ENCODE measurements at places on chromosomes 11 and 22.

- no peak for DNase-seq
These were observed 18.2 kb upstream of the MOB2 start for GRCh38 chr11:1504581-1505290.

DNA sequence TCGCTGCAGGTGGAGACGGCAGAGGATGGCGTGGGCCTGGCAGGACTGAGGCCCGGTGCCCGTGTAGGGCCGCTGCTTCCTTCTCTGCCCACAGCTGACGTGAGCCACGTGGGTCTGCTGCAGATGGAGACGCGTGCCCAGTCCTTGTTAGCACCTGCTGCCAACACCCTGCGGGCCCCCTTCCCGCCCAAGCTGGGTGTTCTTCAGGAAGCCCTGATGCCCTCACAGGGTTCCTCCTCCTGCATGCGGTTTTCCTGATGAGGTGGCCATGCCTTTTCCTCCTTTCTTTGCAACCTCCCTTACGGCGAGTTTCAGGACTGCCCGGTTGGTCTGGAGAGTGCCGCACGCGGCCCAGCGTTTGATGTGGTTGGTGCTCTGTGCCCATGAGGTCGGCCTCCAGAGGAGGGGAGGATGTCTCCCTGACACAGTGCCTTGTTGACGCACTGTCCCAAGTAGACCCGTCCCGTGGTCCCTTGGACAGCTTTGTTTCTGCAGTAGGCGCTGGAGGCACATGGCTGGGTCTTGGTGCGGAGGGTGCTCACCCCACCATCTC, 44.7 kb downstream of the AP2A2 start:
- no peak for DNase-seq

DNA sequence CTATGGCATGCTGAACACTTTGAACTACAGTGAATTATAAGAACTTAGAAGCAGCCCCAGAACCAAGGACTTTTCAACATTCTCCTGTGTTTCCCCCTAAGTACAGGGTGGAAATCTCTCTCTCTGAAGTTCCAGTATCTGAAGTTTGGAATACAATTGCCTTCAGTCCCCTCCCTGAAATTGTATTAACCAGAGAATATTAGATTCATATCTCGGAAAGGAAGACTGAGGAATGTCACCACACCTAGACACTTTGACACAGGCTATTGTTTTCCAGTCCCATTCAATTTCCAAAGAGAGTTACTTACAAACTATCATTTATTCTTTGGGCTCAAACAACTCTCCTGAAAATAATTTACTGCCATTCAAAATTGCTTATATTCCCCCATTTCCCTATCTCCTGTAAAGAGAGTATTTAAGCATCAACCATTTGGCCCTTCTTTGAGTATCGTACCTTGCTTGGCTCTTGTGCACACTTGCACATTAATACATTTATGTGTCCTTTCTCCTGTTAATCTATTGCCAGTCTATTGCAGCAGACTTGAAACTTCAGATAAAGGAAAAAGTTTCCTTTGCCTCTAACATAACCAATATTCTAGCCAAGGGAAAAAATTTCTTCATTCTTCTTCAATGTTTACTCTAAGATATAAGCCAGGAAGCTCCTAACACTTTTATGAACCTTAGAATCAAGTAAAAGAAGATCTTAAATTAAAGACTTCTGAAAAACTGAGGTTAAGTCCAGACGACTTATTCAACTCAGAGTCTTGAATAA, 402.4 kb upstream of the DDI1 start:
- DNase-seq: no peak

GRCh38 chr22:42760806-42761565, 40.3 kb upstream of the A4GALT start:
- no peak for DNase-seq

- no peak for DNase-seq
These were observed at the start of gene FAM180B for GRCh38 chr11:47586098-47586855. Gene FAM180B, plus strand, starts transcription at chr11:47586678. Its CDS starts 91 bp downstream, at chr11:47586769.

- DNase-seq: no peak
These were observed 103.9 kb downstream of the GGTLC2 start for GRCh38 chr22:22748297-22748743.

DNA sequence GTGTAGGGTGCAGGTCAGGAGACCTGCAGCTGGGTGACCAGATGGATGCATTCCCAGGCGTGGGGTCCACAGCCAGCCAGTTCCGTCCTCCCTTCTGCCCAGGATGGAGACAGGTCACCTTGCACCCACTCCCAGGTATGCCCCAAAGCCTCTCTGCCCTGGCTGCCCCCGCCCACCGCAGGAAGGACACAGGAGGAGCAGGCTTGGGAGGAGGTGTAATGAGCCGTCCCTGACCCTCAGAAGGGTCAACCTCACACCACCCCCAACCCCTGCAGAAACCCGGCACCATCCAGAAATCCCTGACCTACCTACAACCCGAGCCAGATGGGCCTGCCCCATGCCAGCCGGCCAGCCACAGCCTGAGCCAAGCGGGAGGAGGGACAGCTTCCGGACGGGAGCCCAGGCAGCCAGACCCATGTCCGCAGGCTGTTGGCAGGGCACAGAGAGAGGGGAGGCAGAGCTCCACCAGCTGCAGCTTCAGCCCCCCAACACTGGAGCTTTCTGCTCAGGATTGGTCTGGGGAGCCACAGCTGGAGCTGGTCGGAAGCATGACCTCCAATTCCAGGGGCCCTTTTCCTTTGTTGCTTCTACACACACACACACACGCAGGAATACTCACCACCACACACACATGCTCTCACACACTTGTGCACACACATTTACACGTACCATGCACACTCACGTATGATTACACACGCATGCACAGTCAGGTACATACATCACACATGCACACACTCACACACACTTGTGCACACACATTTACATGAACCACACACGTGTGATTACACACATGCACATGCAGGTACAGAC, 5.3 kb downstream of the IFITM10 start:
- DNase-seq: no peak

- no peak for DNase-seq
These were observed 64.3 kb upstream of the ZC3H12C start for GRCh38 chr11:110028921-110029320.

- DNase-seq: no peak
These were observed 3.5 kb upstream of the COX8A start for GRCh38 chr11:63970902-63971301.

DNA sequence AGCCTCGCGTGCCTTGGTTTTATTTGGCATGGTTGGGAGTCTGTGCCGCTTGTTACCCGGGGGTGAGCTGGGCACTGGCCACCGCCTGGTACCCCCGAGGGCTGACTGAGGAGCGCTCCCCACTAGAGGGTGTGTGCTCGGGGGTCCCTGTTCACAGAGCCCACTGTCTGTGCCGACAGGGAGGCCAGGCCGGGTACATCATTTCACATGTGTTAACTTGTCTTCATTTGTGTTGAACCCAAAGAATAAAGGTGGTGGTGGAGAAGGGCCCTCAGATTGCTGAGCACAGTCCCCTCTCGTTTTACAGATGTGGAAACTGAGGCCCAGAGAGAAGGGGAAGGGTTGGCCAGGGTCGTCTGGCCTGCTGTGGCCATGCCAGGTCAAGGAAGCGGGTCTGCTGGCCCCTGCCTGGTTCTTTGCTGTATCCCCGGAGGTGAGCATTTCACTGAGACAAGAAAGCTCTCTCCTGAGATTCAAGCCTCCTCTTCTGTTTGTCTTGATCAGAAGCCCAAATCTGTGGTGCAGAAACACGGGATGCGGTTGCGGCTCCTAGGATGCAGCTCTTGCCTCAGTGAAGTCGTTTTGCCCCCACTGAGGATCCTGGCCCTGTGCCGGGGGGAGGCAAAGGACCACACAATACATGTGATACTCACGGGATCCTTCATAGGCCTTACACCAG, 60.8 kb downstream of the FBLN1 start:
- DNase-seq: no peak

- no peak for DNase-seq
These were observed 40.0 kb upstream of the FIBIN start for GRCh38 chr11:26953770-26954392.

DNA sequence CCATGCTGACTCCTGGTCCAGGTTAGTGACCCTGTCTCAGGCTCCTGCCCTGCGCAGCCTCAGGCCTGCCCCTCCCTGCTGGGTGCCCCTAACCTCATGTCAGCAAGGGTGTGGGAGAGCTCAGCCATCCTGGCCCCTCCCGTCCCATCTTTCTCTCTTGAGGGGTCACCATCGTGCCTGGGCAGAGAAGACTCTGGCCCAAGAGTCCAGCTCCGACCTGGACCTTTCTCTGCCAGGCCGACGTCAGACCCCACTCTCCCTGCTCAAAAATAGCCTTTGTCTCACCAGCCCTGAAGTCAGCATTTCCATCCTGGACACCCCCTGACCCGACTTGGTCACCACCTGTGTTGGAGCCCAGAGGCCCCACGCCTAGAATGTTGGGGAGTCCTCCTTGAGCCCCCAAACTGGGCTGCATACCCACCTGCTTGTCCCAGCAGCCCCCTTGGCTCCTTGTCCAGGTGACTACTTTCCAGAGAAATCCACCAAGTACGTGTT, 4.9 kb downstream of the SCGB1C1 start:
- DNase-seq: no peak

GRCh38 chr11:33844236-33844635, 47.6 kb downstream of the LMO2 start:
- DNase-seq: no peak

- no peak for DNase-seq
These were observed 66.9 kb downstream of the MPPED1 start for GRCh38 chr22:43478621-43479300.
